CD4-positive, alpha-beta T cell treated with Interleukin-12 subunit alpha and Interleukin-12 subunit beta, for 1 hour (primary cell): ENCODE measurements at places on chromosomes 5 and 9.

GRCh38 chr5:160774666-160775315 is 77.2 kb downstream of the ATP10B start:
- no peak for DNase-seq

GRCh38 chr5:83645936-83646335 is 74.7 kb downstream of the HAPLN1 start:
- DNase-seq: no peak

GRCh38 chr9:18605766-18606180 is 131.8 kb downstream of the ADAMTSL1 start:
- DNase-seq: no peak

GRCh38 chr5:12017007-12017406 is 112.8 kb upstream of the CTNND2 start:
- DNase-seq: no peak
